NCI-H1417 (cell line): ENCODE measurements at places on chromosomes 12 and 14.

GRCh38 chr12:89203144-89203543 lies 149.2 kb downstream of the DUSP6 start:
- DNase-seq = no peak

DNA sequence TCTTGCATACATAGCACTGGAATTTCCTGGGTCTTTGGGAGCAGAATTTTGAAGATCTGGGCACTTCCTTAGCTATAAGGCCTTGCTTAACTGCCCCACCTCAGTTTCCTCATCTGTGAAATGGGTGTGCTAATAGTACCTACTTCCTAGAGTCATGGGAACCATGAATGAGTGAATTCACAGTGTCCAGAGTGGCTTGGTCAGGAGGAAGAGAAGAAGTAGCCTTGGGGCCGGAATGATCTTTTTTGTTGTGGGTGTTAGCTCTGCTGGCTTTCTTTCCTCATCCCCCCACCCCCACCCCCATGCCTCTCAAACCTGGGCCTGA lies 2.4 kb downstream of the SH2B3 start:
- no peak for DNase-seq

DNA sequence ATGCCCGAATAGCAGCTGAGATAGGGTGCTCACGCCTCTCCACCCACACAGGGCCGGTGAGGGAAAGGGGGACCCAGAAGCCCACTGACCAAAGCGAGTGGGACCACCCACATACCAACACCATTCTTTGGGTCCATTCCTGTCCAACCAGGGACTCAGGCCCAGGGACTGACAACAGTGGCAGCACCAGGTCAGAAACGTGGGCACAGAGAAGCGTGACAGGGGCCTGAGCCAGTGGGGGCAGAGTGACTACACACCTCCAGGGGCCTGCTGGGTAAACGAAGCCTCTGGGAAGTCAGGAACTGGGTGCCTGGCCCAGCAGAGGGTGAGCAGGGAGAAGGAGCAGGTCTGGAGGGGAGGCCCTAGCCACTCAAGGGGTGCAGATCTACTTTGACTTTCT lies 13.7 kb downstream of the SPRYD3 start:
- DNase-seq = no peak

GRCh38 chr12:19227880-19228210 lies 98.3 kb downstream of the PLEKHA5 start:
- DNase-seq = no peak

DNA sequence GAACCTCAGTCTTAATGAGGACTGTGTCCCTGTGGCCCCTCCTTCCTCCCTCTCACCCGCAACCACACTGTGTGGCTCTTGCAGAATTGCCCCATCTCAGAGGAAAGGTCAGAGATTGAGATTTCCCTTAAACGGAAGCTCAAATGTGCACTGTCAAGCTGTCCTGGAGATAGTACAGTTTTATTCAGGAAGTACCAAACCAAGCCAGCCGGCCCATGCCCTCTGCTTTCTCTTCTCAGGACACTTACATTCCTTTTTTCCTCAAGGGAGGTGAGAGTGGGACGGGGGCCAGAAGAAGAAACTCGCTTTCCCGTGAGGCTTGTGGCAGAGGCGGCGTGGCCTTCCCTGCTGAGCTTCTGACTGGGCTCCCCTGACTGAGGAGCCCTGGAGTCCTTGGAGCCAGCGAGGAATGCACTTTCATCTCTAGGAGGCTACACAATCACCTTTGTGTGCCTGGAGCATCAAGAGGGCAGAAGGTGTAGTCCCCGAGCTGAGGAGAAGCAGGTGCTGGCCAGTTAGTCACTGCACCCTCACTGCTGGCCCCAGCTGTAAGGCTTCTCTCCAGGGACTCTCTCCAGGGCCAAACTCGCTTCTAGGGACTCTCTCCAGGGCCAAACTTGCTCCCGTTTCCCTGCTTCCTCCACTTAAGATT lies 24.1 kb upstream of the ATP2A2 start:
- no peak for DNase-seq

DNA sequence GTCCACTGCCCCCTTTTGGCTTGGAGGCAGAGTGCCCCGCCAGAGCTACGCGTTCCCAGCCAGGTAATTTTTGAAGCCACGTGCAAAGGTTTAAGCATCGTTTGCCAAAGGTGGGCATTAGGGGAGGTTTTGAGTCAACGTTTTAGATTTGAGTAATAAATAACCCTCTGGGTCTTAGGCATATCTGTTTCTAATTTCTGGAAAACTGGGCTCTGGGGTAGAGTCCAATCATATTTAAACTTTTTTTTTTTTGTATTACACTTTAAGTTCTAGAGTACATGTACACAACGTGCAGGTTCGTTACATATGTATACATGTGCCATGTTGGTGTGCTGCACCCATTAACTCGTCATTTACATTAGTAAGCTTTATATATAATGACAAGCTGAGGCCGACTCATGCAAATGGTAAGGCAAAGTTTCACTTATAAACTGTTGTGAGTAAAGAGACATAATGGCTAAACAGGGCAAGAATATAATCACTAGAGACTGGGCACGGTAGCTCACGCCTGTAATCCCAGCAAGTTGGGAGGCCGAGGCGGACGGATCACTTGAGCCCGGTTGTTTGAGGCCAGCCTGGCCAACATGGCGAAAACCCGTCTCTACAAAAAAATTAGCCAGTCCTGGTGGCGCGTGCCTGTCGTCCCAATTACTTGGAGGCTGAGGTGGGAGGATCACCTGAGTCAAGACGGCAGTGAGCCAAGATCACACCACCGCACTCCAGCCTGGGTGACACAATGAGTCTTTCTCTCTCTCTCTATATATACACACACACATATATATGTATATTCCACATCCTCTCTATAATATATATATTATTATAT lies 491 bp upstream of the NR2C1 start:
- DNase-seq = no peak

DNA sequence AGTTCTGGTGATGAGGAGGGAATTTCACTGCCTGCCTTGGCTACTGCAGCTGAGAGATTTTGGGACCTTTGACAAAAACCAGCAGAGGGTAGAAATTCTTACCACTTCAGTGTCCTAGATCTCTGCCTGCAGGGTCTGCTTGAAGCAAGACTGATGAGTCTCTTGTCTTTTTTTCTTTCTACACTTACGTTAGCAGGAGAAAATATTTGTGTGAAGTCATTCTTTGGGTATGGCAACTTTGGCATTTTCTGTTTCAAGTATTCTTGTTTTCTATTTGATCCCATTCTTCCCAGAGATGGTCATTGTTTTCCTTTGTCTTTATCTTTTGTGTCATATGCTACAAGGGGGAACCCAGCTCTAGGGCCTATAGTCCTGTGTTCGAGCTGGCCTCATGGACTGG lies 65.6 kb upstream of the FERMT2 start:
- DNase-seq = no peak

- DNase-seq = no peak
Measured at GRCh38 chr12:28104903-28105864, 85.1 kb upstream of the CCDC91 start.

GRCh38 chr14:99884834-99885648 lies 91.8 kb downstream of the EML1 start:
- DNase-seq = peak; percentile 44

GRCh38 chr12:53210843-53211242 lies 3.8 kb upstream of the ITGB7 start:
- DNase-seq = no peak

GRCh38 chr14:49946320-49947141 lies 53.6 kb downstream of the ARF6 start:
- DNase-seq = peak; percentile 69

- DNase-seq = no peak
Measured at GRCh38 chr12:14417715-14418114, 52.2 kb downstream of the ATF7IP start.

GRCh38 chr12:111850526-111850925 lies 8.5 kb downstream of the MAPKAPK5 start:
- DNase-seq = no peak

GRCh38 chr12:126021675-126022074 lies 956.4 kb downstream of the AACS start:
- DNase-seq = no peak

GRCh38 chr12:40921563-40922163 lies 229.4 kb downstream of the CNTN1 start:
- DNase-seq = peak; percentile 46

GRCh38 chr14:90569606-90570387 lies 173.0 kb downstream of the CALM1 start:
- DNase-seq = no peak

DNA sequence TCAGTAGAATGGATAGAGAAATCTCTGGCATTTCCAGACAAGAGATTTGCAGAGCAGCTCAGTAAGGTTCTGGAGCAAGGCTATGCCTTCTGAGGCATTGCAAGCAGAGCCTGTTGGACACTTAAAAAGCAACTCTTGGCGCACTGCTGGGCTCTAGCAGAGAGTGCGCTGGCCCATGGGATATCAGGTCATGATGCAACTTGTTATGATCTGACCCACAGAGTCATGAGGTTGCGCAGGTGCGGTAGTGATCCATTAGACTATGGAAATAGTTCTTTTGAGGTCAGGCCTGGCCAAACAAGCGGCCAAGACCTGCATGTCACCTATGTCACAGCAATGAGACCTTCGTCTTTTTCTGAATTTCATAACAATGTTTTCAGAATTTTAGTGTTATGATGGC lies 168.6 kb downstream of the TMTC3 start:
- DNase-seq = no peak

GRCh38 chr12:9065607-9065856 lies 50.2 kb downstream of the A2M start:
- no peak for DNase-seq

- no peak for DNase-seq
Measured at GRCh38 chr12:42444192-42444943, 118.4 kb downstream of the PPHLN1 start.

DNA sequence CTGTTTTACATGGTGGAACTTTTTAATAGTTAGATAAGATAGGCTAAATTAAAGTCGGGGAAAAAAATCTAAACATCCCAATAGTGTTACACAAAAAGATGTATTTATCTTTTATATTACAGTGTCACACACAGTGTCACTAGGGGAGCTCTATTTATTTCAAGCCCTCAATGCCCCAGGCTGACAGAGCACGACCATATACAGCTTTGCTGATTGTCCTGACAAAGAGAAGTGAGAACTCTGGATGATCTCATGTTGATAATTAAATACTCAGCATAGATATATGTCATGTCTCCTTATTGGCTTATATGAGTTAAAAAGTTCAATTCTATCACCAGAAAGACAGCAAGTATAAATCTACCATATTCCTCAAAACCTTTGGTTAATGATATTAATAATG lies 594.3 kb downstream of the LRFN5 start:
- DNase-seq = peak; percentile 22

DNA sequence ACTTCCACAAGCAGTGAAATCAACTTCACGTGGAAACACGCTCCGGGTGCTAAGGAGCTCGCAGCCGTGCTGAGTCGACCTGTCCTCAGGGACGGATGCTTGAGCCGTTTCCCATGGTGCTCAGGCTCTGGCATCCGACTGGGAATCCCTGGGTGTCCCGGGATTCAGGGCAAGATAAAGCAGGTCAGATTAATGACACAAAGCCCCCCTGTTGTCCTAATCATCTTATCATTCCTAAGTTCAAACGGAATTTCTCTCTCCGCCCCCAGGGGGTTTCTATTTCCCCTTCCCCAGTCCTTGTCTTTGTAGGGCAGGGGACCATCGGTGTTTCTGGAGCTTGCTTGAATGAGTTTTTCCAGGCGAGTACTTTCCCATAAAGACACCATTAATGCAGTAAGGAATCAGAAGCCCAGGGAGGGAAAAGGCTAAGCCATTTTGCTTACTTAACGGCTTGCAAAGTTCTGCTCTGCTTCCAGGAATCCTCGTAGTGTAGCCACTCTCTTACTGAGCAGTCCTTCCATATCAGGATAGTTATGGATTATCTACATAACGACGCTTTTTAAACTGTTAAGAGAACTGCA lies 116.5 kb downstream of the TMEM132C start:
- DNase-seq = no peak

DNA sequence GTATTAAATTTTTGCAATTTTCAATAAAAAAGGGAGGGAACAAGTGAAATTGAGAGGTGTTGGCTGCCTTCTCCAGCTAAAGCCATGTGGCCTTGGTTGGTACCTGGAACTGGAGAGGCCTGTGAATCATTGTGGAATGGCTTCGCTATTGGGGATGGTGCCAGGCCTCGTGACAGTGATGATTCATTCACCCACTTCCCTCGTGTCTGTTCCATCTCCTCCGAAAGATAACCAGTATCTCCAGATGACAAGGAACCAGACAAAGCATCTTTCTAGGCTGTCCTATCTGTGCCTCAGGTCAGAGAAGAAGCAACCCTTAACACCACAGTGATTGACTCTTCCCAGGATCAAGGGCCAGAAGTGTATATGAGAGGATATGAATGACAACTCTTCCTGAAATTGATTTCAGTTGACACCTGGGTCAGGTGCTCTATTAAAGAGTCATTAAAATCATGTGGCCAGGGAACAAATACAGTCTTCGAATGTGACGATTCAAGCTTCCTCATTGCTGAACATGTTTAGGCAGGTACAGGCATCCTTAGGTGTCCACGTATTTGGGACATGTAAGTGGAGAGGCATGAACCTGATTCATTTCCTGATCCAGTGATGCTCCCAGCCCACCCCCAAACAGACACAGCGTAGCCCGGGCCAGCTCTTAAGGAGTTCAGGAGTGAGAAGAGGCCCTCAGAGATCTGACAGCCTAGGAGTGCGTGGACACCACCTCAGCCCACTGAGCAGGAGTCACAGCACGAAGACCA lies at the start of gene RNASE7:
Gene RNASE7, plus strand, starts transcription at position 687 of the 758 bp plus-strand sequence. CDS start 631 bp downstream, outside the sequence.
- DNase-seq = no peak

DNA sequence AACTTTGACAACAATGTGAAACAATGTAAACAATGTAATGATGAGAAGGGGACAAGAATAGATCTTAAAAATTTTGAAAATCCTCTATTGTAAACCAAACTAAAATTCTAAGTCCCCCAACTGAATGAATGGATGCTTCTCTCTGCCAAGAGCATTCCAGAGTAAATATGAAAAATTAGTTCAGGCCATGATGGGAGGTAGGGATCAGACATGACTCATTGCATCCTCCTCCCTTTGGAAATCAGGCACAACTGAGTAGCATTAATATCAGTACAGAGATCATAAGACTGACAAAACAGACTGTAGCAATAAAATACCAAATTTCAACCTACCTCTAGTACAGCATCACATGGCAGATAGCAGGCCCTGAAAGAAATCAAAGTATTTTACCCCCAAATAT lies 559.9 kb downstream of the C12orf50 start:
- no peak for DNase-seq
